Skin of body (tissue), 3 donors: ENCODE measurements at places on chromosomes 6 and 20.

DNA sequence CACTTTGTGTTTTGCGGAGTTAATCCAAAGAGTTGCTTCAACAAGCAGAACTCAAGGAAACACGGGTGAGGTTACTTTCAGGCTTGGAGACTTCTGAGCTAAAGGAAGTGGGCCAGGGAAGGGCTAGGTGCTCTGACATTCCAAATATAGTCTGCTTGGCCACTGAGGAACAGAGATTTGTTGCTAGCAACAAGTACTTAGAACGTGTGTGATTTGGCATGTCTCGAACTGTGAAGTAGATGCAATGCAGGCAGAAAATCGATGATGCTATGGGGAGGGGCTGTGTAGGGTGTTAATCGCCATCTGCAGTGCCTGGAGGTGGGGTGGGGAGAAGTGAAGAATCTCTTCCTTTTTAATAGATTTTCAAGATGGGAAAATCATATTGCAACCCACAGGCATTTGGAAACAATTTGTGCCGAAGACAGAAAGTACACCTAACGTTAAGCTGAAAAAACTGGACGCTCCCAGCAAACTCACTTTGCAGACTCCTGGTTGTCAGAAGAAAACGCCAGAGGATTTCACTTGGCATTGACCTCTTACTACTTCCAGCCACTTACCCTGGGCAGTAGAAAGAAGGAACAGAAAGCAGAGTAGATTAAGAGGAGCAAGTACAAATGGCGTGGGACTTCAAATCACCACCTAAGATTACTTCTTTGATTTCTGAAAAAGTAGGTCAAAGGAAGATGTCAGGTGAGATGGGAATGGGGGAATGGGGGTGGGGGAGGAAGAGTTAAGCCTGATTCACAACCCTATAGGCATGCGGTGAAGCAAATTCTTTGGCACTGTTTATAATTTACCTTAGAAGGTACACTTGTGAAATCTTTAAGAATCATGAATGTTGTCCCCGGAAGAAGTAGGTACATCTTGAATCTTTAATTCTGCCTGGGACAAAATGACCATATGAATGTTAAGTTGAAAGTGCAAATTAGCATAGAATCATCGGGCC, 314.1 kb downstream of the CD83 start:
- DNase-seq = no peak

DNA sequence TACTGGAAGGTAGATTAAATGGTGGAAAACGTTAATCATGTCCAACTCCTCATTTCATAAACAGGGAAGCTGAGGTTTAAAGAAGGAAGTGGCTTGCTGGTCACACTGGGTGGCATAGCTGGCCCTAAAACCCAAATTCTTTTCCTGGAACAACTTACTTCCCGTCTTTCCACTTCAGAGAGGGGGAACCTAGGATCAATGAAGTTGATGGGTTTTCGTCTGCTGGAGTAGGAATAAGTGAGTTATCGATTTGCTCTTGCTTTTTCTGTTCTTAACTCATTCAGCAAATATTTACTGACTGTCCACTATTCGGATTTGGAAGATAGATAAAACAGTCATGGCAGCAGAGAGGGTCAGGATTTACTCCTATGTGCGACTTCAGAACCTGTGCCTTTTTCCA, 1.2 kb upstream of the SYS1 start:
- no peak for DNase-seq

GRCh38 chr6:43355862-43356590, 13.4 kb downstream of the ZNF318 start:
- no peak for DNase-seq

DNA sequence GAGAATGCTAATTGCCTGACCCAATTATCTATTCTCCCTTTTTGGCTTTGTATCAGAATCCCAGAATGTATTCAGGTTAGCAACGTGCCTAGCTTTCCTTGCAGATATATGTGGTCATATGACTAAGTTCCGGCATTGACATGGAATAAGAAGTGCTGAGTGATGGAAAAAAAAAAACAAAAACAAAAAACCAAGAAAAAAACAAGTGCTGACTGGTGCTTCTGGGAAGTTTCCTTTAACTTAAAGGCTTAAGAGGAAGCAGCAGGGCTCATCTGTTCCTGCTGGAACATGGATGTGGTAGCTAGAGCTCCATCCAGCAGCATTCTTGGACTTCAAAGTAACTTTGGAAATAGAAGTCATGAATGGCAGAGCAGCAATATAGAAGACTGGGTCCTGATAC, 10.4 kb upstream of the RPF2 start:
- DNase-seq = no peak

- DNase-seq = no peak
These were observed 109.2 kb downstream of the ESR1 start for GRCh38 chr6:151916680-151917164.

DNA sequence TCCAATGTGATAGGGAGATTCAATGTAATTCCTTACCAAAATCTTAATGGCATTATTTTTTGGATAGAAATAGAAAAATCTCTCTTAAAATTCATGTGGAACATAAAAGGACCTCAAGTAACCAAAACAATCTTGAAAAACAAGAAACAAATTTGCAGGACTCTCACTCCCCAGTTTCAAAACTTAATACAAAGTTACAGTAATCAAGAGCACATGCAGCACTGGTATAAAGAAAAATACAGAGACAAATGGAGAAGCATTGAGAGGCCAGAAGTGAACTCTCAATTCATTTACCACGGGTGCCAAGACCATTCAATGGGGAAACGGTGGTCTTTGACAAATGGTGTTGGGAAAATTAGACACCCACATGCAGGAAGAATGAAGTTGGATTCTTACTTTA, 7.8 kb upstream of the TSBP1 start:
- DNase-seq = no peak

- no peak for DNase-seq
These were observed 28.0 kb downstream of the PNLDC1 start for GRCh38 chr6:159828074-159828473.

DNA sequence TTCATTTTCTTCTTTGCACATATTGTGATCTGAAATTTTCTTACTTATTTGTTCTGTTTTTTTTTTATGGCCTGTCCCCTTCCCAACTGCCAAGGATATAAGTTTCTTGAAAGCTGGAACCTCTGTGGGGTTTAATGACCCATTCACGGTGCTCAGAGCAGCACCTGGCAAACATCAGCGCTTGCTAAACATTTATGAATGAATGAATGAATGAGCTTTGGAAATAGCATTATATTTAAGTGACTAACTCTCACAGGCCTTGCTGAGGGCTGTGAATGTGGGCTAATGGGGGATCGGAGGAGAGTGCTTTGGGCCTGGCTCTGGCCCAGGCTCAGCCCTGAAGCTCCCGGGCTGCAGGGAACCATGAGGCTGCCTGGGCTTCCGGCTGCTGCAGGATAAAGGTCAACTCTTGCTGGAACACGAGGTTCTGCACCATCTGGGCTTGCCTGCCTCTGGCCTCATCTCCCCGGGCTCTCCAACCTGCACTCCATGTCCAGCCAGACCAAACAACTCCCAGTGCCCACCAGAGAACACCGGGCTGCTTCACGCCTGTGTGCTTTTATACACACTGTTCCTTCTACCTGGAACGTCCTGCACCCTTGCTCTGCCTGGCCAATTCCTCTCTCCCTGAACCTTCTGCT, 14.6 kb upstream of the ARMC12 start:
- no peak for DNase-seq

GRCh38 chr20:35363190-35363589, 48.6 kb downstream of the UQCC1 start:
- no peak for DNase-seq

- no peak for DNase-seq
These were observed 80.4 kb upstream of the ZNF184 start for GRCh38 chr6:27553123-27553904.

GRCh38 chr6:145315982-145316600, 419.2 kb downstream of the EPM2A start:
- DNase-seq = no peak

DNA sequence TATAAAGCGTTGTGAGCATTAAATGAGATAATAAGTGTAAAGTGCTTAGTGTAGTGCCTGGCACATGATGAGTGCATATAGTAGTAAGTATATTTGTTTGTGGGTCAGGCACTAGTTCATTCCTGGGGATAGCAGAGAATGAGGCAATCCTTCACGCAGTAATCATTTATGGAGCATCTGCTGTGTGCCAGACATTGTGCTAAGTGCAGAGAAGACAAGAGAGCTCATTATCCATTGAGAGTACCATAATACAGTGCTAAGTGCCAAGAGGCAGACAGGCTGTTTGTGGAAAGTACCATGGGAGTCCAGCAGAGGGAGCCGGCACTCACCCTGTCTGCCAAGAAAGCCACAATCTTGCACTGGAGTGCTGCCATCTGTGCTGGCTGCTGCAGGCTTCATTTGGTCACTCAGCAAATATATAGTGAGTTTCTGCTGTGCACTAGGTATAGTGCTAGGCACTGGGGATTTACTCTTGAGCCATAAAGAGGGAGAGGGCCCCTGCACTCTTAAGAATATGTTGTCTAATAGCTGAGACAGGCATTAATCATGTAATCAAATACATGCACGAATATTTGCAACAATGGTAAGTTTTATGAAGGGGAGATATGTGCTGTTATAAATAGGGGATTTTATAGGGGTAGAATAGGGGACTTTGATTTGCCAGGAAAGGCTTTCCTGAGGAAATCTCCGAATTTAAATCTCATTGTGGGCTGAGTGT, 12.9 kb upstream of the MROH8 start:
- peak; percentile 90 for DNase-seq

- no peak for DNase-seq
These were observed 479.1 kb upstream of the GJE1 start for GRCh38 chr6:141653590-141653989.

- no peak for DNase-seq
These were observed 111.3 kb upstream of the PRSS16 start for GRCh38 chr6:27136077-27136644.

DNA sequence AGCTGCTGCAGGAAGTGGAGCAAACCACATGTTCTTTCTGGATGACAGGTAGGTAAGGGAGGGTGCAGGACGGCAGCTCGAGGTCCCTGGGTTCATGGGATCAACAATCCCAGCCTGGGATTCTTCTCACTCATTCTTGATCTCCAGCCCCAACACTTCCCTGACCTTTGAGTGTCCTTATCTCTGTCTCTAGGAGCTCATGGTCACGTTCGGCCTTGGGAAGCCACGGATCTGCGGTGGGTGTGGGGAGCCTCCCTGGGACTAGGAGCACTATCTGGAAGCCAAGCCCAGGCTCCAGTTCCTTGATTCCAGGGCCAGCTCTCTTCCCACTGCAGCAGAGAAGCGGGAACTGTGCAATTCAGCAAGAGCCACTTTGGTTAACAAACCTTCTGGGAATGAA, 27.5 kb downstream of the BNIP5 start:
- no peak for DNase-seq

DNA sequence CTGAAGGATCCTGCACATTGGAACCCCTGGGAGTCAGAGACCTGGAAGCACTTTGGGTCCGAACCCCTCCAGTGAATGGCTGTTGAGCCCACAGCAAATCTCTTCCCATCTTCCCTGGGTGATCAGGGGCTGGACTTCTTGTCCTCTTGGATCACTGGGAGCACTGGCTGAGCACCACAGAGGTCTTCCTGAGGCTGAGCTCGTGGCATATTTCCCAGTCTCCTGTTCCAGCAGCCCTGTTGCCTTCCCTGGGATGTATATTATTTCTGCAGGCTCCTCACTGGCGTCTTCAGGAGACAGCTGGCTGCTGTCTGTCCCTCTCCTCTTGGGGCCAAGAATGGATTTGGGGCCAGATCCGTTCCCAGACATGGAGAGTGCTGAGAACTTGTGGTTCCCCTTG, 43.4 kb downstream of the PTK7 start:
- no peak for DNase-seq

GRCh38 chr6:118685823-118686449, 34.5 kb upstream of the CEP85L start:
- DNase-seq = no peak
